ENCODE measurements at places on chromosomes 4 and X.

- DNase-seq, result no peak
Observed at GRCh38 chrX:39985551-39985950, 112.2 kb downstream of the BCOR start.

DNA sequence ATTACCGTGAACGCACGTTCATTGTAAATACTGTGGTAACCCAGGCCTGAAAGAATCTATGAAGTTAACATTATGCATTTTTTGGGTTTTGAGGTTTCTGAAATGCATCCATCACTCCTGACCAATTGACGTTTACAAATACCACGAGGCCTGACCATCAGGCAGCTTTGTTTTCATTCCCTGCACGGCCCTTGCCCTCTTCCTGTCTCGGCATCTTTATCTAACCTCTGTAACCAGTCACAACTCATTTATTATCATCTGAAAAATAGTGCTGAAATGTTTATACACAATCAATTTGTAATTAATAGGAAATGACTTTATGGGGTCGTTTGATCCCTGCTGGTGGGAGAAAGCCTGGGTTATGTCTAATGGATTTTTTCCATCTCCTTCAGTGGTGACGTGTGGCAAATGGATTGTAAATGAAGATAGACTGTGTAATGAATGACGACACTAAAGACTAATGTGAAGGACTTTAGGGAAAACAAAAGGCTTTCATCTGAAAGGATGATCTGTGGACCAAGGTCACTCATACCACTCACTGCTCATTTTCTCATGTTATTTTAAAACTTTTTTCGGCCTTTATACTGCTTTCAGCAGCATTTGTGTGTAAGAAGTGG, 102.7 kb upstream of the SORBS2 start:
- no peak for DNase-seq

DNA sequence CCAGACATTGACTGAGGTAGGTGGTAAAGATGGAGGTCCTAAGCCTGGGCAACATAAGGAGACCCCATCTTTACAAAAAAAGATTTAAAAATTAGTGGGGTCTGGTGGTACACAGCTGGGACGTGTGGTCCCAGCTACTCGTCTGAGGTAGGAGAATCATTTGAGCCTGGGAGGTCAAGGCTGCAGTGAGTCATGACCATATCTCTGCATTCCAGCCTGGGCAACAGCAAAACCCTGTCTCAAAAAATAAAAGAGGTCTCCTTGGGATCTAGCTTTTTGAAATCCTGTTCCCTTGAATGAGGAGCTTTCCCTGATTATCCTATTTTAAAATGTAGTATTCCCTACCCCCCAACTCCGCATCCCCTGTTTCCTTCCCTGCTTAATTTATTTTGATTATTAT, 78.7 kb upstream of the OGT start:
- no peak for DNase-seq

- DNase-seq, result no peak
Observed at GRCh38 chr4:105128208-105128607, 18.5 kb upstream of the TET2 start.

GRCh38 chr4:174119830-174120229, 163.6 kb downstream of the FBXO8 start:
- no peak for DNase-seq

- DNase-seq, result no peak
Observed at GRCh38 chr4:33628296-33628695, 2616.0 kb downstream of the ARAP2 start.

Data from C1 segment of cervical spinal cord (tissue), 14 donors.